ENCODE measurements at places on chromosomes 12 and 14. TPM values are rescaled to one million over a fixed set of nuclear protein-coding genes. Genes with fewer than 3 reads are reported as not detected.

GRCh38 chr12:470133-470532, 10.4 kb downstream of the B4GALNT3 start:
- H3K27me3 ChIP-seq = no peaks in the 10 kb centered on the region
- H3K36me3 ChIP-seq = no peaks in the 10 kb centered on the region
- DNase-seq = no peak
- H3K27ac ChIP-seq = no peak overlapping the region
- H3K4me3 ChIP-seq = no peak overlapping the region

Gene TPPP2
- total RNA-seq = not detected

DNA sequence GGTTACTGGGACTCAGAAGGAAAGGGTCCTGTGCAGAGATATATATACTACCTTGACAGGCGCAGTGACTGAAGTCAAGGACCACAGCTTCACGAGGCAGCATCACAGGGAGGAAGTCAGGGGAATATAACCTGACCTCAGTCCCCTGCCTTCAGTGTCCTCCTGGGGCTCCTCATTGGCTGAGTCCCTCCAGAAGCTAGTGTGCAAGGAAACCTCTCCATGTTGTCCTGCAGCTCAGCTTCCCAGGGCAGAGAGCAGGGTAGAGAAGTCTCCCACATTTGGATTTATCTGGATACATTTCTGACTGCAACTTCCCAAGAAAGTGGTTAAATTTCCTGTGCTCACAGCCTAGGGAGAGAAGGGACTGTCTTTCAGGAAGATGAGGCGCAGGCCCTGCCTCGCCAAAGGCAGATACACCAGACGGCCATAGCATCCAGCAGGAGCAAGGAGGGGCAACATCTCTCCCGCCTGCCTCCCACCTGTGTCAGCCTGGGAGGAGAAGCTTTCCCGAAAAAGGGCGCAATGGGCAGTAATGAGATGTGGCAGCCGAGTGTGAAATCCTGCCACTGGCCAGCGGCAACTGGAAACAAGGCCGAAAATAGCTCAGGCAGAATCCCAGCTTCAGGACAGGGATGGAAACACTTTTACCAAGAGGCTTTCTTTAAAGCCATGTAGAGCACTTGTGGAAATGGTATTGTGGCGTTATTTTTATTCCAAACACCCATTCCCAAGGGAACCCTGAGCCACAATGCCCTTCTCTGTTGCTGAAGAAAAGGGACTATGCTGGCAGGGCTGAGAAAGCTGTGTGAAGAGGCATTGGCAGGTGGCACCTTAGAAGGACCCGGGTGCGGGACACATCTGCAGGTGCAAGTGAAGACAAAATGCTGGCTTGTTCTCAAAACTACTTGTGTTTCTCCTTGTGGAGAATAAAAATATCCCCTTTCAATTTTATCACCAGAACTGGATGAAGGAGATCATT, 54.9 kb upstream of the HIF1A start:
- H3K4me3 ChIP-seq = no peak overlapping the region
- H3K27ac ChIP-seq = no peak overlapping the region
- H3K36me3 ChIP-seq = no peaks in the 10 kb centered on the region
- H3K4me1 ChIP-seq = no peaks in the 10 kb centered on the region
- no peak for DNase-seq

Gene CDK4
- 79.1 TPM for total RNA-seq

DNA sequence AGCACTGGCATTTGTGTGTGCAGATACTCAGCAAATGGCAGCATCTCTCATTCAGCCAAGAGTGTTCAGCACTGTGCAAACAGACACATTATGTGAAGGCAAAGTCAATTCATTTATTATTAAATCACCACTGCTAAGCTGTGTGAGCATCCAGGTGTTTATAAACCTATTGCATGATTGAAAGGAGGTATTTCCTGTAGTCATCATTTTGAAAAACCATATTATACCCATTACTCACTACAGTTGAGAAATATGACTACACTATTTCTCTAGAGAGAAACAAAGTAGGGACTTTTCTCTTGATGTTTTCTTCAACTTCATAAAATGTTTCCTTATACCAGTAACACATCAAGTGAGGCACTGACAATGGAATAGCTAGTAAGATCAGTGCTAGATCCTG, 13.7 kb downstream of the SPX start:
- no peak for DNase-seq
- no peak overlapping the region for H3K4me3 ChIP-seq
- no peaks in the 10 kb centered on the region for H3K27me3 ChIP-seq

DNA sequence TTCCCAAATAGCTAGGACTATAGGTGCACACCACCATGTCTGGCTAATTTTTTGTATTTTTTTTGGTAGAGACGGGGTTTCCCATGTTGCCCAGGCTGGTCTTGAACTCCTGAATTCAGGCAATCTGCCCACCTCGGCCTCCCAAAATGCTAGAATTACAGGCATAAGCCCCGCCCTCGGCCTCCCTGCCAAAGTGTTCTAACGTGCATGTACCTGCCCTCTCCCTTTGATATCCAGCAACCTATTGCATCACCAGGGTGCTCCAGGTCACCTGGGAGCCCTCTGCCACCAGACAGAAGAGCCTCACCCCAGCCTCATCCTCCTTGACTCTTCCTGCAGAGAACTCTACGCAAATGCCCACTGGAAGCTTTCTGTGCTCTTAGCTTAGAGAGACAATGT, 2.2 kb upstream of the EML1 start:
- H3K4me3 ChIP-seq = no peak overlapping the region
- no peaks in the 10 kb centered on the region for H3K36me3 ChIP-seq
- no peak overlapping the region for H3K27ac ChIP-seq
- H3K4me1 ChIP-seq = peaks cover 25% of the 10 kb centered on the region

- no peak overlapping the region for H3K27ac ChIP-seq
- H3K4me1 ChIP-seq = no peaks in the 10 kb centered on the region
- DNase-seq = no peak
- H3K36me3 ChIP-seq = no peaks in the 10 kb centered on the region
- H3K27me3 ChIP-seq = no peaks in the 10 kb centered on the region
Measured at GRCh38 chr14:62943202-62943601, 102.1 kb downstream of the KCNH5 start.

DNA sequence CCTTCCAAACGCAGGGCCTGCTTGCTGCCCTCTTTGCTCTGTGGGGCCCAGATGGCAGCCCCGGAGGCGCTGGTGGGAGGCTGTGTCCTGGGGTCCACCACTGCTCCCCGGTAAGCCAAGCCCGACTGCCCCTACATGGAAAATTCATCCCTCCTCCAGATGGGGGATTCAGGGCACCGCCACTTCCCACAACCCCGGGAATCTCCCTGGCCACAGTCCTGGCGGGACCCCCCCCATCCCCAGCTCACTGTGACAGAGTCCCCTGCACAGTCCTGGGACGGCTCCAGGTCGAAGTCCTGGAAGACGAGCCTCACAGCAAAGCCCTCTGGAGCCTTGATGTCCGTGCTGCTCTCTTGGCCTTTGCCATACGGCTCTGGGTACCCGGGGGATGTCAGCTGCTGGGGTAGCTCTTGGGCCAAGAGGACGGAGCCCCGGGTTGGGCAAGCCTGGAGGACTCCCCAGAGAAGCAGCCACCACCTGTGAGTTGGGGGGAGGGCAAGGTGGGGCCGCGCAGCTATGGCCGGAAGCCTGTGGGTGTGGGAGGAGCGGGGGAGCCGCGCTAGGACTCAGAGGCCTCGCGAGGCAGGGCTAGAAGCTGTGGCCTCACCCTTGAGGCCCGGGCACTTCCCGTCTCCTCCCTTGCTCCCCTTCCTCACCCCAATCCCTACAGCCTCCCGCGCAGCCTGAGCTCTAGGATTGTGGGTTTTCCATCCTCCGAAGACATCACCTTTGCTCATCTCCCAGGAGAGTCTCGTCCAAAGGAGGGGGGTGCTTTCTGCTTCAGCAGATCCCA, 815 bp downstream of the C1RL start:
- peak; percentile 63 for DNase-seq
- no peaks in the 10 kb centered on the region for H3K27me3 ChIP-seq
- H3K36me3 ChIP-seq = peaks cover 33% of the 10 kb centered on the region
- H3K27ac ChIP-seq = peak overlapping the region; percentile 94
- peak overlapping the region; percentile 45 for H3K4me3 ChIP-seq

Gene C12orf56
- 9.3 TPM for total RNA-seq

DNA sequence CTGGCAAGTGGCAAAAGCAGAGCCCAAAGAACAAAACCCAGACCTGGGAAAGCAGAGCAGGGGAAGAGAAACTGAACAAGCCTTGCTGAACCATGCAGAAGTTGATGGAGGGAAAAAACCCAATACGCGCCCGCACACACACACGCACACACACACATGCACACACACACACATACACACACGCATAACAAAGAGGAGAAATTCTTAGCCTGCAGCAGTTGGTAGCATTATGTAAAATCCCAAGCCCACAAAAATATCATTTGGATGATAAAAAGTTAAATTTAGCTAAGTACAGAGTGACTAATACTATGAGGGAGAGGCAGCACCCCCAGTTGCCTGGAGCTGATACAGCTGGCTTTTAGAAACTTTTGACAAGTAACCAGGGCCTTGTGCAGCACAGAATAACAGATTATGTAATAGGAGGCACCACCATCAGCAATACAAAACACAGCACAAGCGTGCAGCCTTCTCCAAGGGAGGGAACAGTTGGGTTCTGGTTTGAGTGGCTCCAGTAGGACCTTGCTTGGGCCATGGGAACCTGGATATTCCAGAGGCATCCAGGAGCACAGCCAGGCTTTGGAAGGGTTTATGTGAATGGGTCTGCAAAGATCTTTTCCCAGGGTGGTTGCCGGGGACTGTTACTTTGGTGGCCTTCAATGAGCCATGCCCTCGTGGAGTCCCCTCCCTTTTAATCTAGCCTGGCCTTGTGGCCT, 35.3 kb downstream of the PITPNM2 start:
- H3K4me3 ChIP-seq = no peak overlapping the region
- H3K27me3 ChIP-seq = no peaks in the 10 kb centered on the region
- H3K27ac ChIP-seq = no peak overlapping the region
- peaks cover 53% of the 10 kb centered on the region for H3K4me1 ChIP-seq
- H3K36me3 ChIP-seq = no peaks in the 10 kb centered on the region

DNA sequence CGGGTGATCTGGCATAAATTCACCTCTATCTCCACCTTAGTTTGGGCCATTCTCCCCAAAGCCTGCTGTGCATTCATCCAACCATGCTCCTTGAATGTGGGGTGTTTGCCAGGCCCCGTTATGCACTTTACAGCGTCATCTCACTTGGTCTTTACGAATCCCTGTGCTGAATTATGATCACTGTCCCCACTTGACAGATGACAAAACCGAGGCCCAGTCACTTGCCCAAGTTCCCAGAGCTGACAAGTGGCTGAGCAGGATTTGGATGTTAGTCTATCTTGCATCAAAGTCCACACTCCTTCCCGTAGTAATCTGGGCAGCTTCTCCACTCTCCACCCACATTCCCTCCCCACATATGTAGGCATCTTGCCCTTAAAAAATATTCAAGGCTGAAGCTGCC, 44.8 kb downstream of the WSCD2 start:
- no peaks in the 10 kb centered on the region for H3K4me1 ChIP-seq
- H3K27me3 ChIP-seq = no peaks in the 10 kb centered on the region
- no peaks in the 10 kb centered on the region for H3K36me3 ChIP-seq
- no peak overlapping the region for H3K4me3 ChIP-seq
- no peak overlapping the region for H3K27ac ChIP-seq
- no peak for DNase-seq

DNA sequence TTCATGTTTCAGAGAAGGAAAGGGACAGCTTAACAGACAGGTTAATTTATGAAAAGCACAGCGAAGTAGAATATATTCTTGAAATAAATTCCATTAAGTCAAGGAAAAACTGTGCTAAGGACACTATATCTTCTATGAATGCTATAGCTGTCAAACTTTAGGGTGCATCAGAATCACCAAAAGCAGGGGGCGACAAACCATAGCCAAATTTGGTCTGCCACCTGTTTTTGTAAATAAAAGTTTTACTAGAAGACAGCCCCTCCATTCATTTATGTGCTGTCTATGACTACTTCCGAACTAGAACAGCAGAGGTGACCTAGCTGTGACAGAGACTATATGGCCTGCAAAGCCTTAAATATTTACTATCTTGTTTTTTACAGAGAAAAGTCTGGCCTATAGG, 25.9 kb downstream of the PPP4R3A start:
- peaks cover 69% of the 10 kb centered on the region for H3K36me3 ChIP-seq
- H3K4me3 ChIP-seq = no peak overlapping the region
- H3K27me3 ChIP-seq = no peaks in the 10 kb centered on the region
- H3K27ac ChIP-seq = no peak overlapping the region
- no peak for DNase-seq

Gene KRT86
- total RNA-seq = not detected

DNA sequence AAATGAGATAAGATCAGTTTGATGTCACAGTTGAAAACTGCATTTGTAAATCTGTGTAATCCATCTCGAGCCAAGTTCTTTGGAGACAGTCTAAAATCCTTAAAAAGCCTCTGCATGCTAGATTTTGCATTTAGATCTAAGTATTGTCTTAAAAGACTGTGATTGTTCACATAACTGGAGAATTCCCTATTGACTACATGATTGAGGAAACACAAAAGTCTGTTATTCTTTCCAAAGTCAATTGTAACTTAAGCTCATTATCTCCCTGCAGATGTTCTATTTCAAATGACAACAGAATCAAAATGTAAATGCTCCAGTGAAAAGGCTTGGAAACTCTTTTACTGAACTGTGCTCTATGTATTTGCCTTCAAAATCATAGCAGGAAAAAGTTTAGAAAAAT, 77.8 kb downstream of the MYF5 start:
- no peaks in the 10 kb centered on the region for H3K27me3 ChIP-seq
- DNase-seq = no peak
- no peak overlapping the region for H3K4me3 ChIP-seq
- no peaks in the 10 kb centered on the region for H3K4me1 ChIP-seq
- H3K27ac ChIP-seq = no peak overlapping the region
- peaks cover 4% of the 10 kb centered on the region for H3K36me3 ChIP-seq

Gene NANOG
- not detected for total RNA-seq

GRCh38 chr12:12326262-12326661, 23.8 kb downstream of the MANSC1 start:
- no peaks in the 10 kb centered on the region for H3K27me3 ChIP-seq
- no peak overlapping the region for H3K27ac ChIP-seq
- no peak overlapping the region for H3K4me3 ChIP-seq
- DNase-seq = no peak
- no peaks in the 10 kb centered on the region for H3K36me3 ChIP-seq

GRCh38 chr14:68884031-68885030, 91.5 kb upstream of the ZFP36L1 start:
- no peak overlapping the region for H3K27ac ChIP-seq
- no peaks in the 10 kb centered on the region for H3K27me3 ChIP-seq
- no peaks in the 10 kb centered on the region for H3K4me1 ChIP-seq
- DNase-seq = no peak
- no peaks in the 10 kb centered on the region for H3K36me3 ChIP-seq

GRCh38 chr12:49909826-49910225, 6.1 kb upstream of the FAIM2 start:
- no peaks in the 10 kb centered on the region for H3K36me3 ChIP-seq
- peak overlapping the region; percentile 54 for H3K27ac ChIP-seq
- no peak overlapping the region for H3K4me3 ChIP-seq
- no peaks in the 10 kb centered on the region for H3K4me1 ChIP-seq
- no peak for DNase-seq

DNA sequence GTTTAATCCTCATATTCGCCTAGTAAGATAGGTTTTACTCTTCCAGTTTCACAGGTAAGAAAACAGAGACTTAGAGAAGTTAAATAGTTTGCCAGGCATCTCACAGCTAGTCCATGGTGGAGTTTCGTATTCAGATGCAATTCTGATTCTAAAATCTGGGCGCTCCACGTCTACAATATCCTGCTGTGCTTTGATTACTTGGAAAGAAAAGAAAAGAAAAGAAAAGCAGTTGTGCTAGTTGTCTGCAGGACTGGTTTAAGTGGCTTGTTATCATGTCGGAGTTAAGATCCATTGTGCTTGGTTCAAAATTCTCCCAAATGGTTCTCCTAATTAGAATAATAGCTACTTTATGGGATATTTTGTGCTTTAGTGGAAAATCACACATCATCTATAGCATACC, 18.6 kb downstream of the AKAP3 start:
- H3K36me3 ChIP-seq = no peaks in the 10 kb centered on the region
- no peaks in the 10 kb centered on the region for H3K27me3 ChIP-seq
- no peaks in the 10 kb centered on the region for H3K4me1 ChIP-seq

All from tibial nerve (tissue), 4 donors.